Spleen (tissue), 13 donors: ENCODE measurements at places on chromosomes 12 and 14. TPM values are rescaled to one million over a fixed set of nuclear protein-coding genes. Genes with fewer than 3 reads are reported as not detected.

Gene HOXC13
- total RNA-seq = not detected

Gene SPTB
- total RNA-seq = 0.94 TPM

Gene KRT6C
- total RNA-seq = not detected

Gene TAS2R10
- total RNA-seq = 3.9 TPM

Gene ACSM4
- not detected for total RNA-seq

Gene MMP19
- 100 TPM for total RNA-seq

Gene NELL2
- 6.9 TPM for total RNA-seq

Gene NGDN
- total RNA-seq = 62.7 TPM

Gene LMO3
- not detected for total RNA-seq

Gene AGAP2
- 19.5 TPM for total RNA-seq

Gene WNT5B
- 8.7 TPM for total RNA-seq

Gene MGST1
- 9.6 TPM for total RNA-seq

GRCh38 chr12:52720365-52720886 lies 17.1 kb upstream of the KRT77 start:
- no peak for DNase-seq

- no peak for DNase-seq
Observed at GRCh38 chr12:99600388-99600787, 47.2 kb upstream of the GARIN6 start.

DNA sequence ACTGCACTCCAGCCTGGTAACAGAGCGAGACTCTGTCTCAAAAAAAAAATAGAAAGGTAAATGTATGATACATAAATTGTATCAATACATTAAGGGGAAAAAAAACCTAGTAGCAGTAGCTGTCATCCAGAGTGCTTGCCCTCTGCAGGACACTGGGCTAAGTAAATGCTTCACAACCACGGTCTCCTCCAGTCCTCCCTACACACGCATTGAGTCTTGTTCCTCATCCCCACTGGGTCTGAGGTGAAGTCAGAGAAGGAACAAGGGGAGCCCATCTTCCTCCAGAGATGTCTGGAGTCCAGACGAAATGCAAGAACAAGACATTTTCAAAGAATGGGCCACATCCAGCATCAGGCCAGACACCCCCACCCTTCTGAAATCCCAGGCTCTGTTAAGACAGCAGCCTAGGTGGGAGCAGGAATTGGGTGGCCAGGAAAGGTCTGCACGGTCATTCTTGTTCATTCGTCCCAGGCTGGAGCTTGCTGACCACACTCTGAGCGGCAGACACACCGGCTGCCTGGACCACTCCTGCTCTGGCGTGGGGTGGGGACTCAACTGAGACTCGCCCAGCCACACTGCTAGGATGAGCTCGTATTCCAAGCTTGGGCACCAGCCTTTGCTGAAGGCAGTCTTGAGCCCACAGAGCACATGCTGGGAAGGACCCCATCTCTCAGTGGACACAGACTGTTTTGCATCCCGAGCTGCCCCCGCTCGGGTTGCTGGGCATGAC lies 45.5 kb downstream of the CHGA start:
- peak; percentile 75 for DNase-seq

DNA sequence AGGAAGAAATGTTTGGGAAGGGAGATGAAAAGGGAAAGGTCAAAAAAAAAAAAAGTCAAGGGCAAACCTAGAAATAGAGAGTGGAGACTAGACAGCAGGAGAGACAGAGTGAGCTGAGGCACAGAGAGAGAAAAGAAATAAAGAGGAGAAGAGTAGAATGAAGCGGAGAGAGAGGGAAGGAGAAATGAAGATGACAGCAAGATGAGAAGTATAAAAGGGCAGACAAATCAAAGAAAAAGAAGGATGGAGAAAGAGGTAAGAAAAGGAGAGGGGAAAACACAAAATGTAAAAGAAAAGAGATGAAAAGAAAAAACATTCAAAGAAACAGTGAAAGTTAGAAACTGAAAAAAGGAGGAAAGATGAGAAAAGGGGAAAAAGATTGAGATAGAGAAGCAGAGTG lies 53.0 kb downstream of the TC2N start:
- no peak for DNase-seq

- no peak for DNase-seq
Observed at GRCh38 chr12:67034110-67034879, 234.9 kb upstream of the CAND1 start.

GRCh38 chr12:115064296-115064695 lies 380.3 kb upstream of the TBX3 start:
- no peak for DNase-seq

GRCh38 chr14:21036751-21037150 lies 2.1 kb upstream of the RNASE13 start:
- no peak for DNase-seq

DNA sequence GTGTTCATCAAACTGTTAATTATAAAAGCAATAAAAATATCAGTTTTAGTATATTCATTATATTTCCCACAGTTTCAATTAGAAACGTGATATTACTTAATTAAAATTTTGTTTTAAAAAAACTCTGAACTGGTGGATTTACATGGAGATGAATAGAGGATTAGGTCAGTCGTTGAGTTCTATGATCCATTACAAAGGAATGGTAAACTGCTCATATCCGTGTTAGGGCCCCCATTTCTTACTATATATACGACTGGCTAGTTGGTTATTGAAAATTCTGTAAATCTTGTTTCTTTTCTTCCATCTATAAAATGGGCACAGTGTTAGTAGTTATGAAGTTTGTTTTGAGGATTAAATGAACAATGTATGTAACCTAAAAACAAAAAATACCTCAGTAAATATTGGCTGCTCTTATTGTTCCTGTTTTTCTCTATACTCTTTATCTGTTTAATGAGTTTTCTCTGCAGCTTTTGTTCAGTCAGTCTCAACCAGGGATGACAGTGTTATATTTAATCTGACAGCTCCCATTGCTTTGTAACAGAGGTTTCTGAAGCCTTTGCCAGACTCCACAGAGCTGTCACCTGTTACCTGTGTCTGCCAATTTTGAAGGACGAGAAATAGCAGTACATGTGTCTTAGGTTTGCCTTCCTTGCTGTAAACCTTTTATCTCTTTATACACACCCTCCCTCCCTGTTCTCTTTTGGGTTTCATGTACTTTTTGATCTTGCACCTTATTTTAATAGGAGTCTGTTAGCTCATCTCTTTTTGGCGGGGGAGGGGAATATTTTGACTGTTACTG lies 41.5 kb downstream of the FRS2 start:
- no peak for DNase-seq

GRCh38 chr12:109734219-109735000 lies 20.8 kb downstream of the FAM222A start:
- peak; percentile 71 for DNase-seq

GRCh38 chr12:68482660-68483059 lies 128.0 kb upstream of the RAP1B start:
- DNase-seq = no peak

DNA sequence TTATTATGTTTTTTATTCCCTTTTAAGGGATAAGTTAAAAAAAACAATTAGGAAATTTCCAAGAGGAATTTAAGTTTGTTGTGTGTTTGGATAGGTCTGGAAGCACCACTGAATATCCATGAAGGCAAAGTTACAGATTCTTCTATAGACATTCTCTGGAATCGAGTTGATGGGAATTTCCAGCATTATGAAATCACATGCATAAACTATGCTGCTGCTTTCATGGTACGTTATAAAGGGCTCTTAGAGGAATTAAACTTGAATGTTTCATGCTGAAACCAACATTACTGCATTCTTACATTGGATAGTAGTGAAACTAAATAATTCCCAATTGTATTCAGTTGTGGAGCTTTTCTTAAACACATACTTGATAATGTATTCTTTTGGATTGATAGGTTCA lies 21.5 kb upstream of the PTPRQ start:
- no peak for DNase-seq

GRCh38 chr12:93521225-93522080 lies 51.0 kb upstream of the SOCS2 start:
- DNase-seq = no peak

DNA sequence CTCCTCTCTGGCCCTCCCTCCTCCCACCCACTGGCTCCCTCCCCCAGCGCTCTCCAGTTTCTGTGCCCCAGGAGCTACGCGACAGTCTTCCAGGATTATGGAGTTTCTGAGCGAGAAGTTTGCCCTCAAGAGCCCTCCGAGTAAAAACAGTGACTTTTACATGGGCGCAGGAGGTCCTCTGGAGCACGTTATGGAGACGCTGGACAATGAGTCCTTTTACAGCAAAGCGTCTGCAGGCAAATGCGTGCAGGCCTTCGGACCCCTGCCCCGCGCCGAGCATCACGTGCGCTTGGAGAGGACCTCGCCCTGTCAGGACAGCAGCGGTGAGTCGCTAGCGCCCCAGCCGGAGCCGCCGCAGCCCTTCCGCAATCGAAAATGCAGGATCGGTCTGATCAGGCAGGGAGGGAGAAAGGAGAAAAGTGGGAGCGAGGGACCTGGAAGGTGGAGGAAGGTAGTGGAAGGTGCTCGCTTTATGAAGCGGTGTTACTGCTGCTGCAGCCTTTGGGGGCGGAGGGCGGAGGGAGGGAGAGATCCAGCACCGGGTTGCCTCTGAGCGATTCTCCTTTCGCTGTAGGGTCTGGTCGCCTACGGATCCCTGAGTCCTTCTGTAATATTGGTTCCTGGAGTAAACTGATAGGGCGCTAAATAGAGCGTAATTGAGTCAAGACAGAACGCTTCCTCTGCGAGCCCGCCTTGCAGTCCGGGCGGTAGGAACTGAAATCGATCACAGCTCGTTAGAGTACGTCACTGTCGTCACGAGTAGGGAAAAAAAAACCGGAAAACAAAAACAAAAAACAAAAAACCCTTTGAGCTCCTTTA lies at the start of gene ALX1:
TSS of gene ALX1 (plus strand) at position 56 of the 819 bp plus-strand sequence. CDS start at position 98, 42 bp downstream.
- peak; percentile 70 for DNase-seq

GRCh38 chr14:70114621-70115156 lies 74.1 kb downstream of the SLC8A3 start:
- no peak for DNase-seq

GRCh38 chr12:53074999-53075370 lies 4.2 kb downstream of the SPRYD3 start:
- no peak for DNase-seq

DNA sequence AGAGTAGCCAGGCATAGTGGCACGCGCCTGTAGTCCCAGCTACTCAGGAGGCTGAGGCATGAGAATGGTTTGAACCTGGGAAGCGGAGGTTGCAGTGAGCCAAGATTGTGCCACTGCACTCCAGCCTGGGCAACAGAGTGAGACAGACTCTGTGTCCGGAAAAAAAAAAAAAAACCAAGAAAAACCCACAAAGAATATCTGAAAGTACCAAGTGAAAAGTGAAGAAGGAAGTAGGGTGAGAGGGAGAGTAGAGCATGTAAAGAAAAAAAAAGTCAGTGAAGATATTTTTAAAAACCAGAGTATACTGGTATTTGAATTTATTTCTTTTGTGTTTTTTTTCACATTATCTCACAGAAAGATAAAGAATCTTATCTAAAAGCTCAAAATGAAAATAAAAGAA lies 43.3 kb upstream of the ISM2 start:
- no peak for DNase-seq

DNA sequence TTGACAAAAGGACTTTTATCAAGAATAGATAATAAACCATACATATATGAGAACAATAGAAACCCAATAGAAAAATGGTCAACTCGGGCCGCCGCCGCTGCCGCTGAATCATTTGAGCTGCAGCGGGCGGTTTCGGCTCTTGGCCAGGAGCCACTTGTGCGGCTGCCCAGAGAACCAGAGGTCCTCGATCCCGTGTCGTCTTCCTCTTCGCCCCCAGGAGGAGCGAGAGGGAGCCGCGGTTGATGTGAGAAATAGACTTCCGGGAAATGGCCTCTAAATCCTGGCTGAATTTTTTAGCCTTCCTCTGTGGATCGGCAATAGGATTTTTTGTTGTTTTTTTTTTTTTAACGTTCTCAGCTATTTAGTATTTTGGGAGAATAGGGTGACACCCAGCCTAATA lies 44.8 kb downstream of the CPSF6 start:
- DNase-seq = peak; percentile 84

GRCh38 chr12:70074510-70074909 lies 168.7 kb upstream of the CNOT2 start:
- no peak for DNase-seq

DNA sequence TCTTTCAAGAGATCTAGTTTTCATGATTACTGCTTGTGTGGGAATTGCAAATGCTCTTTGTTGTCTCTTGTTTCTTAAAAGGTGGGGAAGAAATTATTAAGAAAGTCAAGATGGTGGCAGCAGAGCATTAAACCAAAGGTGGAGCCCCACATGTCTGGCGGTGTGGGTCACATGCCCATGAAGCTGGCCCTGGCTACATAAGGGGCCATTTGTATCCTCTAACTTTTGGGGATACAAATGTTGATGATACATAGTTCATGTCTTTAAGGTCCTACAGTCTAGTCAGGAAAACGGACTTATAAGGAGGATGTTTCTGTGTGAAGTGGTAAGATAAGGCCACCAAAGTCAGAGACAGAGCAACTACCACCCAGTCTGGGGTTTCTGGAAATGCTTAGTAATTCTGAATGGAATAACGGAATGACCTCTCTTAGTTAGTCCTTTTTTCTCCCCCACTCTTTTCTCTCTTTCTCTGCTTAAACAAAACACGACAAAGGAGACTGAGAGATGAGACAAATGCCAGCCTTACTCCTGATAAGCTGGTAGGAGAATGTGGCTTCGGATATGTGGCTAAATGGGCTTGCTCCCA lies 39.9 kb upstream of the PTHLH start:
- DNase-seq = no peak

GRCh38 chr12:57811028-57811755 lies 7.3 kb downstream of the AVIL start:
- peak; percentile 47 for DNase-seq

DNA sequence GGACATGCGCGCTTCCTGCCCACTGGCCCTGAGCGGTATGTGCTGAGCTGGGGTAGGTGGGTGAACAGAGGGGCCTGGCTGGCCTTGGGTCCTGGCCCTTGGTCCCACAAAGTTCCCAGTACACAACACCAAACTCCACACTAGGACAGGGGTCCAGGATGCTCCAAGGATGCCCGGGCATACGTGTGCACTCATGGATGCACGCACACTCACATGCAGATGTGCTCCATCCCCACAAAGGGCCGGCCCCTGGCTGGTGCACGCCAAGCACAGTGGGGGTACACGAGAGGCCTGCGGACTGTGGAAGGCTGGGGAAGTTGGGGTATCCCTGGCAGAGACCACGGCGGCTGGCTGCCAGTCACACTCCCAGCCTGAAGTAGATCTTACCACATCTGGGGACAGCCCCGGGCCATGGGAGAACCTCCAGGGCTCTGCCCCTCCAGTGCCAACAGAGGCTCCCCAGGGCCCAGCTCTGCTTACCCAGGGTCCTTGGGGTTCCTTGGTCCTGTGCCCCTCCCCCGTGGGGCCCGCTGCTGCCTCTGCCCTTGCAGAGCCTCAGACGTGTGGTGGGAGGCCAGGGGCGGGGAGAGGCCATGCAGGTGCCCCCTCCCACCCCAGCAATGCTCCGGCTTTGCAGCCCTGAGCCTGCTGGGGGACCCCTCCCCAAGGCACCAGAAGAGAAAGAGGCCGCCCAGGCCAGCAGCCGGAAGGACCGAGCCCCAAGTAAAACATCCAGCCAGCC lies 24.0 kb upstream of the NUDT14 start:
- DNase-seq = no peak

- no peak for DNase-seq
Observed at GRCh38 chr14:34081576-34082136, 130.8 kb upstream of the EGLN3 start.
